Activated CD8-positive, alpha-beta memory T cell treated with anti-CD3 and anti-CD28 coated beads for 1 hour (primary cell): ENCODE measurements at places on chromosomes 2 and 18.

GRCh38 chr2:135999899-136000298, 14.5 kb upstream of the DARS1 start:
- no peak for DNase-seq

GRCh38 chr2:30505500-30506180, 58.6 kb downstream of the LCLAT1 start:
- DNase-seq: no peak

DNA sequence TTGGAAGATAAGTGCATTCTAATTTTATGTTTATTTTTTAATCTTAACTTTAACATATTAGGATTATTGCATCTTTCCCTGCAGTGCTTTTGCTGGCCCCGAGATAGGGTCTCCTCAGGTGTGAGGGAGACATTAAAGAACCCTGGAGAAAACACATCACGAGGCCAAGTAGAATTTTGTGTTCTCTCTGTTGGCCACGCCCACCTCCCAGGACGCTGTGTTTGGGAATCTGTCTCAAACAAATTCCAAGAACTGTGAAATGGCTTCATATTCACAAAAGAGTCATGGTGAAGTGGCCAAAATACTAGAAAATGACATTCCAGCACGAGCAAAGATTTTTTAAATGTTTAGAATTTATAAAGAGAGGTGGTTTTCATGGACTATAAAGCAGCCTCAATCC, 27.3 kb downstream of the RNF144A start:
- no peak for DNase-seq

- DNase-seq: no peak
Observed at GRCh38 chr2:68172521-68172920, 14.8 kb downstream of the PNO1 start.

GRCh38 chr18:61972389-61973264, 79.8 kb upstream of the RNF152 start:
- DNase-seq: no peak

- no peak for DNase-seq
Observed at GRCh38 chr2:237682151-237682550, 54.8 kb downstream of the LRRFIP1 start.

- DNase-seq: no peak
Observed at GRCh38 chr2:177348733-177349693, 43.6 kb upstream of the AGPS start.

DNA sequence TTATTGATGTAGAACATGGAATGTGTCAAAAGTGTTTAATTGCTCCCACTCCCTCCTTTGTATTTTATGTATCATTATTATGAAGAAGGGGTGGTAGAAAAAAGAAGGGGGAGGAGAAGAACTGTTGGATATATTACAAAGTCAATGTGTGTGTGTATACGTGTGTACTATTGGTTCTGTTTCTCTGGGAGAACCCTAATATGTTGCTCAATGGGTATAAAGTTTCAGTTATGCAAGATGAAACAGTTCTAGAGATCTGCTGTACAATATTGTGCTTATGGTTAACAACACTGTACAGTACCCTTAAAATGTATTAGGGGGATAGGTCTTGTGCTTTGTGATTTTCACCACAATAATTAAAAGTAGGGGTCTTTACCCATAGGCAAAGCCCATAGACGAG, 58.1 kb upstream of the ZC3H15 start:
- DNase-seq: no peak

- no peak for DNase-seq
Observed at GRCh38 chr2:143263066-143263625, 133.9 kb downstream of the ARHGAP15 start.

GRCh38 chr2:104746299-104746698, 107.6 kb upstream of the POU3F3 start:
- DNase-seq: no peak

DNA sequence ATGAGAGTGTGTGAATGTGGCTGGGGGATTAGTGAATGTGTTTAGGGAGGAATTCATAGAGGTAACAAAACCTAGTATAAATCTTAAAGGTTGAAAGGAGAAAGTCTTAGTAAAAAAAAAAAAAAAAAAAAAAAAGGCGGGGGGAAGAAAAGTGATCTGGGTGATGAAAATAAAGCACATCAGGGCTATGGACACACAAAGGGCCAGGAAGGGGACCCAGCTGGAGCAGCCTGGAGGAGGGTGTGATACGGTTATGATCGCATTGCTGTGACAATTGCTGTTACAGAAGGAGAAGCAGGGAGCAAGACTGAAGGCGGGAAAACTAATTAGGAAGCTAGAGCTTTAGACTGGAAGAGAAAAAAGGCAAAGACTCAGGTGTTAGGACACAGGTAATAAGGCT, 85.4 kb downstream of the DLGAP1 start:
- DNase-seq: no peak

DNA sequence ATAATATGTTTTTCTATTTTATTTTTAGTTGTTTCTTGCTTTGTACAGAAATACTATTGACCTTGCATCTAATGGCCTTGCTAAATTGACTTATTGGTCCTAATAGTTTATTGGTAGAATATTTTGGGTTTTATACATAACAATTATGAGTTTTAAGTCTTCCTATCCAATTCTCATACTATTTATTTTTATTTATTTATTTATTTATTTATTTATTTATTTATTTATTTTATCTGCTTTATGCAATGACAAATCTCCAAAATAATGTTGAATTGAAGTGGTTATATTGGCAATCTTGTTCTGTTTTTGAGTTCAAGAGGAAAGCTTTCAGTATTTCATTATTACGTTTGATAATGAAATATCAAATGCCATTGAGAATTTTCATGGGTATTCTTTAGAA, 488.3 kb downstream of the CDH2 start:
- DNase-seq: no peak

DNA sequence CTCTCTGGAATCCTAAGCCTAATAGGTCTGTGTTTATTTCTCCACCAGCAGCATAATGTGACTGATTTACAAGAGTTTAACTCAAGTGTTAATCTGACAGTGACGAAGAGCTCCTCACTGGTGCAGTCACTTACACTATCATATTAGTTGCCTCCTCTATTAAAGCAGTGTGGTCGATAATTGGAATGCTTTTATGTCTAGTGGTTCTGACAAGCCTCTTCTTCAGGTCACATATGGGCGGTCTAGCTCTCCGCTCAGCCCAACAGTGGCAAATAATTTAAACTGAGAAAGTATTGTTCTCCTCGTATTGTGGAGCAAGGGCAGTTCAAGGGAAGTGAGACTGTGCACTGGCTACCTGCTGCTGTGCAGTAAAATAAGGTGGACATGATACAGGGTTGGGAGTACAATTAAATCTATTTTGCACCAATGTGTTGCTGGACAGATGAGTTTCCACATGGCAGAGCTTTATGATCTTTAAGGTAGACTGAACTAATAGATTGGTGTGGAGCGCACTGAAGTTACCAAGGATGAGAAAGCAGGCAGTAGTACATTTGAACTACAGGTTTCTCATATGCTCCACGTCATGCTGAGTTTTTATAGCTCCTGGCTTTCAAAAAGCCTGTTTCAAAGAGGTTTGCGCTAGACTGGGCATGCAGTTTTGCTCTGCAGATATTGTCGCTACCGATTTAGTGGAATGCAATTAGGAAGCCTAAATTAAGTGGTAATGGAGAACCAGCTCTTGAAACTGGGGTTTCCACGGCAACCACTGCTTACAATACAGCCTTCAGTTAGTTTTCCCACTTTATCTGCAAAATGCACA, 151.7 kb upstream of the POU3F3 start:
- DNase-seq: no peak

DNA sequence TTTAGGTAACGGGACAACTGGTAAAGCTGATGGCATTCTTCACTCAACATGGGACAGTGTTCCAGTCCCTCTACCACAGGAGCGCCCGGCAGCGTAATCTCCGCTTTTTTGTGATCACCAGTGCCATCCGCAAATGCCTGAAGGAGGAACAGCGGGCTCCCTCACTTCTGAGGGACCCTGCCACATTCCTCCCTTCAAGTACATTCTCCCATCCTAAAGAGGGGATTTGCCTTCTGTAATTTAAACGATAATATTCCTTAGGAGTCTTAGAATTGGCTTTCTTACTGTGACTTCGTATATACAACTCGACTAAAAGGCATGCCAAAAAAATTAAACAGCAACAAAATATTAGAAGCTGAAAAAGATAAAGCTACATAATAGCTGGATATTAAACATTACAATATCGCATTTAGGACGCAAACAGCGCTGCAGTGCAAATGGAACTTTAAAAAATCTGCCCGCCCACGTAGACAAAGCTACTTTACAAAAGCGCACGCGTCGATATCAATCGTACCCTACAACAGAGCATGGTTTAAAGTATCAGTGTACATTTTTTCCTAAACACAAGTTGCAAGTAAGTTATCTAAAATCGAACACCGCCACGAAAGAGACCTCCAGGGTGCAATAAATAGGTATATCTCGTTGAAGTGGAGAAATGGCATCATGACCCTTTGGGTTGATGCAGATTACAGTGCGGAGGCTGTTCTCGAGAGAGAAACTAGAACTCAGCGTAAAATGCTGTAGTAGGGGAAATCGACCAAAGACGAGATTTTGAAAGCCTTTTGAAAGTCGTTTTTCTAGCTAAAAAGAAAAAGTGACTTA, 2.3 kb upstream of the VSNL1 start:
- no peak for DNase-seq

GRCh38 chr2:231469583-231469950, 5.3 kb upstream of the NCL start:
- DNase-seq: no peak

GRCh38 chr2:99336804-99337112, 431 bp upstream of the EIF5B start:
- no peak for DNase-seq

GRCh38 chr18:2534906-2535305, 36.4 kb downstream of the METTL4 start:
- DNase-seq: no peak

GRCh38 chr2:186093174-186093573, 354.6 kb downstream of the FSIP2 start:
- no peak for DNase-seq

DNA sequence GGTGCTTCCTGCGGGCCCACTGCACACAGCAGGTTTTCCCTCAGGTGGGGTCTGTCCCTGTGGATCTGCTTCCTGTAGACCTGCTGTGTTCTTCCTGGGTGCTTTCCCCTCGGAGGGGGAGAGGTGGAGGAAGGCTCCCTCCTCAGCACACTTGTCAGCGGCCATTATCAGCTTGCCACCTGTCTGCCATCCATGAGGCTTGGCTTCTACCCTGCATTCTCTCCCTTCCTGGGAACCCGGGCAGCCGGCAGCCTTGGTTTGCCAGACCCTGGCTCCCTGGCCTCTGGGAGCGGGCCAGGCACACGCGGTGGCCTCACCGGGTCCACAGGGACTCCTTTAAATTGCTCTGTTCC, 58.5 kb downstream of the INPP5D start:
- no peak for DNase-seq

GRCh38 chr2:217158928-217159327, 299.1 kb upstream of the TNP1 start:
- DNase-seq: no peak

DNA sequence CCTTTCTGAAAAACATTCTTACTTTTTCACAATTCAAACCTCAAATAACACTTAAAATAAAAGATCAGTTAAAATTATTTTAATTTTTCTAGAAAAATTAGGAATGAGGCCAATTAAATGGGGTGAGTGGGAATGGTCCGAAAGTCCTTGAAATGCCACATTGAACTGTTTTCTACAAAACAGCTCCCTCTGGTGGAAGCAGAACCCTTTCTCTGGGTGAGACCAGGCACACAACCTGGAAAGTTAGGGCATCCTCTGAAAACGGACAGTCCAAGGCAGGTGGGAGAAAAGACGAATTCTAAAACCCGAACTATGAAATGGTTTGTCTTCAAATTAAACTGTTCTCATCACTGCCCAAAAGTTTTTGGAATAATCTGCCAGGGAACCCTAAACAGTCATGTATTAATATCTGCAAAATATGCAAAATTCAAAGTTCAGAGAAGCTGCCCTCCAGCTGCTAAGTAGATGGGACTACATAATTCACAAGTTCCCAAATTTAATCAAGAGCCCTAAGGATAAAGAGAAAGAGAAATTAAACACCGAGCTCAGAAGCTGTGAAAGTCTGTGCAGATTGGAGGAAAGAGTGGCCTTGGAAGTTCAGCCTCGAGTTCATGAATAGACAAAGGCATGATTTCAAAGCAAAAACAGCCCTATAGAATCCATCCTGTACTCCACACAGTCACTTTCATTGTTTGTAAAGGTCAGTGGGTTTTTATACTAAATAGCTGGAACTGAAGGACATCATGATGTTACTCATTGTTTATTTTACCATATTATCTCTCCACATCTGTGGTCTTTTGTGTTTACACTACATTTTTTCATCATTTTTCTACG, 108.3 kb downstream of the PIEZO2 start:
- no peak for DNase-seq

DNA sequence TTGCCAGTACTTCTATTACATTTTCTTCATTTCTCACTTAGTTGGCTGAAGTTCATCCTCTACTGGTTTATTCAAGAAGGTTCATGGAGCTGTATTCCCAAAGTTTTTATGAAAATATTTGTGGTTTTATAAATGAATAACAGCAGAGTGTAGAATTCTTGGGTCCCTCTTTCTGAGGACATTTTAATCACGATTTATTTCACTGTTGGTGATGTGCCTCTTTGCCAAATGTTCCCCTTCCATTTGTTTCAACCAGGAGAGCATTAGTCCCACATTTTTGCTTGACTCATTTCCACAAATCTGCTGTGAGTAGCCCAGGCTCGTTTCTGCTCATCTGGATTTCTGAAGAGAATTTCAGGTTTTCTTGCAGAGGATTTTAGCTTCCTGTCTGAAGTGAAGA, 20.8 kb downstream of the COPS7B start:
- no peak for DNase-seq

- no peak for DNase-seq
Observed at GRCh38 chr2:100886085-100886484, 66.1 kb downstream of the NPAS2 start.

DNA sequence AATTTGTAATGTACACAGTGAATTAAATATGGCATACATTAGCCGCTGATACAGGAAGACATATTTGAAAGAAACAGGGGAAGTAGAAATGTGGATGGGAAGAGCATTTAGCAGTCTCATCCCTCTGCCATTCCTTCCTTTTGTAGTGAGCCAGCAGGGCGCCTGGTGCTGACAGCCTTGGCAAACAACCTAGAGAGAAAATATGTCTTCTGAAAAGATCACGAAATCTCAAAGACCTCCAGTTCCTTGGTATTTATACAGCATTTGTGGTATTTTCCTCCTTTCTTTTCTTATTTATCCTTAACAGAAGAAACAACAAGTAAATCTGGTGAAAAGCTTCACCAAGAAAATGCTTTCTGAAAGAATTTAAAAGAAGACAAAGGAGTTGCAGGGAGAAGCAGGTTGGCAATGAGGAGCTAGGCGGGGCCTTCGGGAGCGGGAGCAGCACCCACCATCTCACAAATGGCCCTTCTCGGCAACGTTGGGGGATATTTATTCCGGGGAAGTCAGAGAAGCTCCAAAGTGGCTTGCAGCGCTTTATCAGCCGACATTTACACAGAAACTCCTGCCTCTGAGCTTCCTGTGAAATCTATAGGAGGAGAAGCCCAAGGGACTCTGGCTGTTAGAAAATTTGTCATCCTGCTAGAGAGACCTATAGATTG, 406.1 kb upstream of the NRP2 start:
- no peak for DNase-seq

- no peak for DNase-seq
Observed at GRCh38 chr2:230920167-230920566, 4.9 kb downstream of the GPR55 start.
